Stimulated activated CD4-positive, alpha-beta T cell treated with anti-CD3 and anti-CD28 coated beads, Interleukin-4, amount 100 ng/mL, for 24 hours (primary cell): ENCODE measurements at places on chromosomes 7 and 10.

GRCh38 chr10:113736576-113736975, 14.9 kb upstream of the PLEKHS1 start:
- DNase-seq = no peak

GRCh38 chr10:9579110-9579705, 1438.5 kb upstream of the CELF2 start:
- no peak for DNase-seq

DNA sequence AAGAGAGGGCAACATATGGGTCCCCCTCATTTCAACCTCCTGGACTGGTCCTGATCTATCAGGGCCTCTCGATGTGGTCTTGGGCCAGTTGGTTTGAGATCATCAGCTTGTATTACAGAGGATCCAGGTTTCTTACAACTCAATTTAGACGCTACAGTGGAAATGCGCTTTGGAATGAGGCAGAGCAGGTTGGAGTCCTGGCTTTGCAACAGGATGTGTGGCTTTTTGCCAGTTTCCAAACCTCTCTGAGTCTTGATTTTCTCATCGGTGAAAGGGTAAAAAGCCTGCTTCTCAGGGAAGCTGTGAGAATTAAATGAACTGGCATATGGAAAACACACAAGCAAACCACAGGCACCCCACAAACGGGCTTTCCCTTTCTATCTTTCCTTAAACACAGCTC, 37.5 kb upstream of the MKI67 start:
- DNase-seq = no peak

DNA sequence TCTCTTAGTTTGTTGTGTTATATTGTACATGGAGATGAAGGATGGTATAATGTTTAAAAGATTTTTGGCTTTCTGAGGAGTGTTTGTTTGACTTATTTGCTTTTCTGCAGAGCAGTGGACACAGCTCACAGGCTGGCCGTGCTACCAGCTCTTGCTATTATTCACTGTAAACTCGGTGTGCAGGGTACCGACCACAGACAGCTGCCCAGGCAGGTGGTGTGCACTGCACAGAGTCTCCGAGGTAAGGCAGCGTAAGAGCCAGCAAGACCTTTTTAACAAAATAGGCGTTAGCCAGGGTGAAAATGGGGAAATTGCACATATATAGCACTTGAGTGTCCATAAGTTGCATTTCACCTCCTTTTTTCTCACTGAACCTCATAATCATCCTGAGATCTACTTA, 438.0 kb downstream of the CNTNAP2 start:
- no peak for DNase-seq

- DNase-seq = no peak
Measured at GRCh38 chr7:1024331-1024841, 20.0 kb upstream of the GPR146 start.

GRCh38 chr10:100876585-100877460, 35.9 kb upstream of the SLF2 start:
- DNase-seq = no peak

GRCh38 chr7:51706851-51707250, 390.2 kb upstream of the COBL start:
- DNase-seq = no peak

- no peak for DNase-seq
Measured at GRCh38 chr7:124566583-124566982, 199.0 kb downstream of the GPR37 start.

- peak; percentile 39 for DNase-seq
Measured at GRCh38 chr10:69043931-69044531, 43.9 kb upstream of the SRGN start.

DNA sequence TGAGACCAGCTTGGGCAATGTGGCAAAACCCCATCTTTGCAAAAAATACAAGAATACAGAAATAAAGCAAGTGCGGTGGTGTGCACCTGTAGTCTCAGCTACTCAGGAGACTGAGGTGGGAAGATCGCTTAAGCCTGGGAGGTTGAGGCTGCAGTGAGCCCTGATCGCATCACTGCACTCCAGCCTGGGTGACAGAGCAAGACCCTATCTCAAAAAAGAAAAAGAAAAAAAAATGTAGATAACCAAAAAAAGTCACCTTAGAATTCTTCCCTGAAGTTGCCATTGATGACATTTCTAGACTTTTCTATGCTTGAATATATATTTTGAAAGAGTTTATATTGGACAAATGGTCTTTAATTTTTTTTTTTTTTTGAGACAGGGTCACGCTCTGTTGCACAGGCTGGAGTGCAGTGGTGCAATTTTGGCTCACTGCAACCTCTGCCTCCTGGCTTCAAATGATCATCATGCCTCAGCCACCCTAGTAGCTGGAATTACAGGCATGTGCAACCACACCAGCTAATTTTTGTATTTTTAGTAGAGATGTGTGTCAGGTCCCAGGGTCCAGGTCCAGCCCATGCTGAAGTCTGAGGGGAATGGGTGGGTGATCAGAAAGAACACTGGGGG, 35.1 kb upstream of the MTPAP start:
- no peak for DNase-seq

GRCh38 chr10:5416981-5417380, 4.6 kb downstream of the NET1 start:
- no peak for DNase-seq

DNA sequence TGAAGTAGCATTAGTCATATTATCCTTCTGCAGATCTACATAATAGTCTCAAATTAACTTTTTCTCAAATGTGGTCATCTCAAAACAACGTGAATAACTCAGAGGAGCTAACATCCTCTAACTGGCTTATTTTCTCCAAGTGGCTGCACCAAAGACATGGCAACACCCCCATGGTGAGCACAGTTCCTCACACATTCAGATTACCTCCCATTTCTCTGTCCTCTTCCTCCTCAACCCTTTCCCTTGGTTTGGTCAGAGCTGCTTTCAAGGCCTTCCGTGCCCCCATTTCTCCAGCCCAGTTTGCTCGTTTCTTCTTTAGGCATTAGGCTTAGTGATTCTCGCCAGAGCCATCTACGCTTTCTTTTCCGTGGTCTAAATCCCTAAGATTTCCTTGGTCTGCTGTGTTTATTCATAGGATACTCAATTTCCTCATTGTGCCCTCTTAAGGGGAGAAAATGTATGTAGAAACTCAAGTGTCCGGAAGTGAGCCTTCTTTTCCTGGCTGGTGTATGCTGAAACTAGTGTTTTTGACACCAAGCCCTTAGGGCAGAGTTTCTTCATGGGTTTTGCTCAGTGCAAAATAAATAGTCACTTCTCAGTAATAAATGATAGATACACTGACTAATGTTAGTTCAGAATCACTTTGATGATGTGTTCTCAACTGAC, 2.6 kb downstream of the MET start:
- DNase-seq = no peak

DNA sequence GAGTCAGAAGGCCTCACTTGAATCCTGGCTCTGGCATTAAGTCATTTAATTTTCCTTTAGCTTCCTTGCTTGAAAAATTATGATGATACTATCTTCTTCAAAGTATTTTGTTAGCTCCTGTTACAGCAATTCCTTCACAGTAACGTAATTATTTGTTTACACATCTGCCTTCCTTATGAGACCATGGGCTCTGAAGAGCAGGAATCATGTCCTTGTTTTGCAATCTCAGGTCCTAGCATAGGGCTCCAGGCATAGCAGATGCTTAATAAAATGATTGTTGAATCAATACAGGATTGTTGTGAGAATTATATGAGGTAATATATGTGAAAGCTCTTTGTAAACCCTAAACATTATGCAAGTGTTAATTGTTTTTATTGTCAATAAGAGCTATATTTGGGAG, 25.5 kb downstream of the KLHDC10 start:
- DNase-seq = no peak

DNA sequence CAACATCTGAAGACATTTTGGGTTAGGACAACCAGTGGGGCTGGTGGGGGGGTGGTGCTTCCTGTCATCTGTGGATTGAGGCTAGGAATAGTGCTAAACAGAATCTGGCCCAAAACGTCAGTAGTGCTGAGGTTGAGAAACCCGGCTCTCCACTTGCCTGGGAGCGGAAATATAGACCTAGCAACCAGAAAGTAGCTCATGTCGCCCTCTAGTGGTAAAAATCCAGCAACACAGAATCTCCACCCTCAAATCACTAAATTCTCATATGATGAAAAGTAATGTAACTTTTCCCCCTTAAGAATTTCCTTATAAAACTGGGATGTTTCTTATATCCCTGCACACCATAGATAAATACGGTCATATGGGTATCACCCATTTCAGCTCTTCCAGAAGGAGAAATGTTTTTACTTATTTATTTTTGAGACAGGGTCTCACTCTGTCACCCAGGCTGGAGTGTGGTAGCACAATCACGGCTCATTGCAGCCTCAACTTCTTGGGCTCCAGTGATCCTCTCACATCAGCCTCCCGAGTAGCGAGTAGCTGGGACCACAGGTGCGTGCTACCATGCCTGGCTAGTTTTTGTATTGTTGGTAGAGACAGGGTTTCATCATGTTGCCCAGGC, 34.4 kb downstream of the ZC3HAV1 start:
- peak; percentile 75 for DNase-seq

GRCh38 chr10:84743483-84743882, 415.1 kb downstream of the CCSER2 start:
- no peak for DNase-seq

DNA sequence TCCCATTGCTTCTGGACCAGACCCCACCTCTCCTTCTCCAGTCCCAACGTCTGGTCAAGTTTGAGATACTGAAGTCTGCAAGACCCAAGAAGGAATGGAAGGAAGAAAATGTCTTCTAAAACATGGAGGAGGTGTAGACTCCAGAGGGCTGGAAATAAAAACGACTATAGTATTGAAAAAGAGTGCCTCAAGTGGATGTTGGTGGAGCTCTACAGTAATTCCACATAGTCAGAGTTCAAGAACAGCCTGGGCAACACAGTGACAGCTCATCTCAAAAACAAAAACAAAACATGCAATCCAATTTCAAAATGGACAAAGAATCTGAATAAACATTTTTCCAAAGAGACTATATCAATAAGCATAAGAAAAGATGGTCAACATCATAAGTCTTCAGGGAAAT, 2.3 kb upstream of the PCGF6 start:
- no peak for DNase-seq

GRCh38 chr7:158125721-158126120, 461.9 kb downstream of the PTPRN2 start:
- no peak for DNase-seq

GRCh38 chr7:51141451-51142003, 175.1 kb downstream of the COBL start:
- no peak for DNase-seq

DNA sequence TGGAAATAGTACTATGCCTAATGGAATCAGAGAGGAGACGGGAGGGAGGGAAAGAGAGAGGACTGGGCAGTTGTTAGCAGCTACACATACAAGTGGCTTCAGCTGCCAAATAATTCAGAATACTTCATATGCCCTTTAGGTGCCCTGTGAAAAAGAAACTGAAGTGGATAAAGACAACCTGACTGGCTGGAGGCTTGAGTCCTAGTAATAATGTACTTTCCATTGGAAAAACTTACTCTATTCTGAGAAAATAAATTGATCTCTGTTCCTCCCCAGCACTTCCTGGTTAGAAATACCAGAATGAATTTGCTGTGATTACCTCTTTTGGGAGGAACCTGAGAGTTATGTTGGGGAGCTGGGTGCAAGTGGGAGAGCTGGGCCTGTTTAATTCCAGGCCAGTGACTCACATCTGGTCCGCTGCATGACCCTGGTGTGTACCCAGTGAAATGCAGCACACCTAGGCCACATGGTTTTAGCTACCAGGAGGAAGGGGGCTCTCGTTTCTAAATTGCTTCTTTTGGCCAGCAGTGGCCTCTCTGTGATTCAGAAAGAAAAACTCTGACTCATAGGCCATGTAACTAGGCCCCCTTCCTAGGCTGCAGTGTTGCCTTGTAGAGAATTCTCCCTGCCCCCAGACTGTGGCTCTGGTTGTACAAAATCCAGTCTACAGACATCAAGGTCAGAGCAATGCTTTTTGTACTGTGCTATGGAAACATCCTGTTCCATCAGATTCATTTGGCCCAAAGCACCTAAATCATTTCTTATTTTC, 6.5 kb downstream of the AGFG2 start:
- DNase-seq = peak; percentile 71

GRCh38 chr10:104441329-104442000, 87.8 kb downstream of the CFAP58 start:
- DNase-seq = no peak

DNA sequence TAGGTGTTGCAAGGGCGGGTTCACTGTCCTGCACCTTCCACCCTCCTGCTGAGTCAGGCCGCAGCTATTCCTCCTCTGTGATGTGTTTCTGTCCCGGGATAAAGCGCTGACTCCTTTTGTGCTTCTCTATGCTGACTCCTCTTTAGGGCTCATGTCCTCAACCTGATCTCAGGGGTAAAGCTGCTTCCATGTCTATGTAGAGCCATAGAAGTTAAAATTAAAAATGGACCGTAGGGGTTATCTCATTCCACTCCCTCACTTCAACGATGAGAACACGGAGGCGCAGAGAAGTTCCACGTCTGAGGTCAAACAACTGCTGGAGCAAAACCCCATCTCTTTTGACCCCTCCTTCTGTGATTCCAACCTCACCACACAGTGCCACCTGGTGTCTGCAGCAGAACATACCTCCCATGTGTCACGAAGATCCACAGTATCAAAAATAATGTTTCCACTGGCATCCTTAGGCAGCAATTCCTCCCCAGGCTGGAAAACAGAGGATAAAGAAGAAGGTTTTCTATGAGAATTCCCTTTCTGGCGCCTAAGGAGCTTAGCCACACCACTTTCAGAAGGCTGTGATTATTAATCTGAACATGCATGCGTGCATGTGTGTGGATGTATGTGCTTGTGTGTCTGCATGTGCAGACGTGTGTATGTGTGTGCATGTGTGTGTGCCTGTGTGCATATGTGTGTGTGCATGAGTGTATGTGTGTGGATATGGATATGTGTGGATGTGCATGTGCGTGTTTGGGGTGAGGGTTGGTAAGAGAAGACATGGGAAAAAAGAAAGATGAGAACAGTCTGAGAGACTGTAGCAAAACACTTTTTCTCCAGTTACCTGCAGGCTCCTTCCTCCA, 81.2 kb upstream of the UCN3 start:
- DNase-seq = peak; percentile 46

- no peak for DNase-seq
Measured at GRCh38 chr7:79298145-79298760, 155.2 kb downstream of the MAGI2 start.

DNA sequence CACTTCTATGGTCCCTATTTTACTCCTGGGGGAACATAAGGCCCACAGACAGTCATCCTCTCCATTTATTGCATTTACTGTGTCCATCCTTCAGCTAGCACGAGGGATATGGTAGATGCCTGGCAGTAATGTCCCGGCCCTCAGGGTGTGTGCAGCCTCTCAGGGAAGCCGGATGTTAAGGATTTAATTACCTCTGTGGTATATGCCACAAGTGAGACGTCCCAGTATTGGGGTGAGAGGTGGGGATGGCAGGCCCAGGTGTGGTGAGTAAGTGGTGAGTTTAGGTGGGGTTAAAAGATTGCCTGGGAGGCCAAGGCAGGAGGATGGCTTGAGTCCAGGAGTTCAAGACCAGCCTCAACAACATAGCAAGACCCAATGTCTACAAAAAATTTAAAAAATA, 144.9 kb downstream of the SH3PXD2A start:
- DNase-seq = no peak

GRCh38 chr10:48835781-48836180, 103.9 kb downstream of the LRRC18 start:
- no peak for DNase-seq
